ENCODE measurements at places on chromosomes 12 and 14.

GRCh38 chr12:59973515-59973914 lies 377.7 kb downstream of the SLC16A7 start:
- no peak for DNase-seq

DNA sequence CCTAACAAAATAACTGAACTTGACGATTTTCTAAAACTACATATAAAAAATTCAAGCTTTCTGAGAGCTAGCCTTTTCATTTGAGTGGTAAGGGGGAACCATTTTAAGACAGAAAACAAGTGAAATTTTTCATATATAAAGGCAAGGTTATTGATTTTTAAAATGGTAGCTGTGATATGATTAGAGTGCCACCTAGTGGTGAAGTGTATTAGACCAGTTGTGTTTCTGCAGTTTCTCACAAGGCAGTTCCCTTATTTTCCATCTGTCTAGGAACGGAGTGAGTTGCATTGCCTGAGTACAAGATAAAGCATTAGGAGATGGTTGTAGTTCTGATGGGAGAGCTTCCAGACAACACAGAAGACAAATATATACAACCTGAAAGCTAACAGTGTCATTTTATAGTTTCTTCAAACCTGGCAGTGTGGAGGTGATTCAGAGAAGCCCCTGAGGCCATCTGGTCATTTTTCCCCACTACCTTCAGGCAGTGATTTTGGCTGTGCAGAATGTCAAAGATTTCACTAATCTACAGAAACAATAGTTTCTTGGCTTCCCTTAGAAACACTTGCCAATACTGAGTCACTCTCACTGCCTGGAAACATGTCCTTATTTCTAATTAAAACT lies 180.8 kb downstream of the C12orf50 start:
- no peak for DNase-seq

DNA sequence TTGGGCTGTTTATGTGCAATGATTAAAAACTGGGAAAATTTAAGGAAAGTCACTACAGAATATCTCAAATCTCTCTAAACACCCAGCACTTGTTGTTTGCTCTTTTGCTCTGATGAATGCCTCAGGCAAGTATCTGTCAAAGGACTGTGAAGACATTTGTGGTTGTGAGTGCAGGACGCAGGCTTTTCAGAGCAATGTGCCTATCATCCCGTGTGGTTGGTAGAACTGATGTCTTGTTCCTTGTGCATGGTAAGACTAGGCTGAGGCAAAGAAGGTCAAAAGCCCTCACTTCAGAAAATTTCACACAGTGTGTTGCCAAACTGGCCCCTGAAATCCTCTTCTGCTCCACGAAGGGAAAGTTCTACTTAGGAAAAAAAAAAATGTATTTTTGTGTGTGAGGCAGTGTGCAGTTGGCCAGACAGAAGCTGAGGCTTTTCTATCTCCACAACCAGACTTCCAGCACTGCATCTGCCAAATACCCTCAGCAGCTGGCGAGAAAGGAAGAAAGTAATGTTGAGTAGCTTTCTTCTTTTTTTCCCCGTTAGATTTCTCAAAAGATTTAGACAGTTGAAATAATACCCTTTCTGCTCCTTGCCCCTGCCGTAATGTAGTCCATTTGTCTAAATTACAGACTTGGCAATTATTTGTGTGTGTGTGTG lies 1103.1 kb downstream of the VRK1 start:
- no peak for DNase-seq

DNA sequence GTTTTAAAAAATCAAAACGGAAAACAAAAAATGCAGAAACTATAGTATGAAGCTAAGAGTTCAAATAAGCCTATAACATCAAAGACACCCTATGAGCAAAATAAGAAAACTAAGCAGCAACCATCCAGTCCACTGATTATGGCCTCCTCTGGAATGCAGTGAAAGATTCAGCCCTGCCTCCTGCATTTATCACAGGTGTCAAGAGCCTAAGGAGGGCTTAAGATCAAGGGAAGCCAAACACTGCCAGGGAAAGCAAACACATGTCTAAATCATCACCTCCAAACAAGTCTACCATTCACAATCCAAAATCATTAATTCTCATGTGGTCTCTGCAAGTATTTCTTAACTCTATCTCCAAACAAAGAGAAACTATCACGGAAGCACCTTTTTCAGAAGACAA lies 28.4 kb downstream of the SARNP start:
- DNase-seq, result no peak
